GM04504 (cell line): ENCODE measurements at places on chromosomes 3 and 15.

DNA sequence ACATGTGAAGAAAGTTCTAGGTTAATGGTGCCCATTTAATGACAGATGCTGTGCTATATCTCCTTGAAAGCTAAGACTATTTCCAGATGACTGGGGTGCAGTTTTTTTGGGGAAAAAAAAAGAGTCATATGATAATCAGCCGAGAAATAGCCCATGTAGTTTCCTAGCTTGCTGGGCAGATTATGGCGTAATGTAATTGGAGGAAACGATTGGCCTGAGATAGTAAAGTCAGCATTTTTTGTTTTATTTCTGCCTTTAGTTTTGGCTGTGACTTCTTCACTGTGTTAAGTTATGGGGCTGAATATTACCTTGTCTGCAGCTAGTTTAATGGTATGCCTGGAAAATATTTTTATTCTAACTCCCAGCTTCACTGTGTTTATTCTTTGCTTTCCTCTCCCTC lies 24.0 kb downstream of the PDHB start:
- DNase-seq = no peak

DNA sequence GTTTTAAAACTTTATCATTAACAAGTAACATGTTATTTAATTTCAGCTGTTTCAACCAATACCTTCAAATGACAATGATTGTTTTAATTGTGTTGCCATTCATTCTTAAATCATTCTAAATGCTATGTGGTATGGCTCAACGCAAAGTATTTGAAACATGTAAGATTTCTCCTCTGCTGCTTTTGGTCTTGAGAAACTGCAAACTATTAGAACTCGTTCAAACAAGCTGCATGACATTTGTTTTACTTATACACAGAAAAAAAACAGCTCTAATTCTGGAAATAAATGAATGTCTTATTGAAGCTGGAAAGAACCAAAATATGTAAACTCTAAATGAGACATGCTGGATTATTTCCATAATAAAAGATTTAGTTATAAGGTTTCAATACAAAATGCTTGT lies 29.3 kb downstream of the FBN1 start:
- no peak for DNase-seq

DNA sequence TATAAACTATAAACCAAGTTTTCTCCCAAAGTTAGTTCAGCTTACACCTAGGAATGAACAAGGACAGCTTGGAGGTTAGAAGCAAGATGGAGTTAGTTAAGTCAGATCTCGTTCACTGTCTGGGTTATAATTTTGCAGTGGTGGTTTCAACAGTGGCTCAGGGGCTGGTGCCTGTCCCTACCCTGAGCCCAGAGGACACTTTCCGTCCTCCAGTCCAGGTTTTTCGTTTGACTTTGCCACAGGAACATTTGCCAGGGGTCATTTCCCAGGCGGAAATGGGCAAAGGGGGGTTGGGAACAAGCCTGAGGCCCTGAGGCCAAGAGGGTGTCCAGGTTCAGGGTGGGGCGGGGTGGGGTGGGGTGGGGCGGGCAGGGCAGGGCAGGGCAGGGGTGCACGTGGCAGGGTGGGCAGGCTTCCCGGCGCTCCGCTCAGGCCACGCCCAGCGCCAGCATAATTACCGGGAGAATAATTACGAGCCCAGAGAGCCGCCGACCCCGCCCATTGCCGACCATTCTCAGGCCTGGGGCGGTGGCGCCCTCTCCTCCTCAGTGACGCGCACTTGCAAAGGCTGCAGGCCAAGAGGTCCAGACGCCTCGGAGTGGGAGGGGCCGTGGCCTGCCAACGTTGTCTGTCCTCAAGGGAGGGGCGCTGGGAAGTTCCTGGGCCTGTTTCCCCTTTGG lies 70.4 kb downstream of the KLF13 start:
- DNase-seq = peak; percentile 44

DNA sequence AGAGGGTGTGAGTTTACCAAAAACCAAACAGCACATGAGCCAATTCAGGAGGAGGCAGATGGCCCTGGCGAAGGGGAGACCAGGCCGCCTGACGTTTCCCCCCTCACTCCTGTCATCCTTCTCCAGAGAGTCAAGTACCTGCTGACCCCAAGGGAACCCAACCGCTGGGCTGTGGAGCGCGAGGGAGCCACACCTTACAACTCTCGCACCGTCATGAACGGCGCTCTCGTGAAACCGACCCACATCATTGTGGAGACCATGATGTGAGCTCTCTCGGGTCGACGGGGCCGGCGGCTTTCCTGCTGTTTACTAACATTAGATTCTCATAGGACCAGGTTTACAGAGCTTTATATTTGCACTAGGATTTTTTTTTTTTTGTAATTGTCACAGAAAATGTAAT lies 55.4 kb downstream of the GRIP2 start:
- no peak for DNase-seq

- DNase-seq = no peak
These were observed 79.5 kb upstream of the PRR23C start for GRCh38 chr3:139124197-139124596.

- no peak for DNase-seq
These were observed 275.7 kb downstream of the SHQ1 start for GRCh38 chr3:72572489-72573007.

DNA sequence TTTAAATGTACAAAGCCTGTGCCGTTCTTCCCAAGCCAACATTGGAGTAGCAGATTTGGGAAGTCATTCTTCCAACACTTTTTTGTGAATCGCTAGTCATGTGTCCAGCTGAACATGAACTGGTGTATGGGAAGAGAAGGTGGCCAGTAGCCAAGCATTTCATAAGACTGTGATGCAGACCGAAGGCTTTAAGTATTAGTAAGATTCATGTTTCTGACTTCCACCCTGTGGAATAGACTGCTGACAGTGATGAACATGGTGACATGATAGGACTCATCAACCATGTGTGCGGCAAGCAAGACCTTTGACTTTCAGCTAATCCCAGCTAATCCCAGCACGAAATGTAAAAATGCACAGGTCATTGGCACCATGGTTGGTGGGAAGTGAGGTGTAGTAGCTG lies 48.3 kb upstream of the THSD4 start:
- no peak for DNase-seq

DNA sequence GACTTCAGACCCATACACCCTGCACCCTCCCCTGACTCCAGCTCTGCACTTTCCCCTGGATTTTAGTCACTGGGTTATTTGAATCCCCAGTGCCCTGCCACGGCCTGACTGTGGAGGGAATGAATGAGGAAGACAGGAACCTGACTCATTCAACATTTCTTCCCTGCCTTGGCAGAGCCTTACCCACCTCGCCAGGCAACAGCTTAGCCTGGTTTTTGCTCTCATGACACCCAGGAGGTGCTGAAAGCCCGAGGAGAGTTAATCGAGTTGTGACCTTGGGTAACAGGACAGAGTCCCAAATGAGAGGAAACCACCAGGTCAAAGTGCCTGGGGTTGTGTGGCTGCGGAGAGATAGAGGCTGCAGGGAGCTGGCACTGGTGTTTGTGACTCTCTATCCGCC lies 128.3 kb downstream of the SMAD6 start:
- DNase-seq = no peak

GRCh38 chr3:195196266-195196665 lies 74.7 kb downstream of the XXYLT1 start:
- DNase-seq = no peak

DNA sequence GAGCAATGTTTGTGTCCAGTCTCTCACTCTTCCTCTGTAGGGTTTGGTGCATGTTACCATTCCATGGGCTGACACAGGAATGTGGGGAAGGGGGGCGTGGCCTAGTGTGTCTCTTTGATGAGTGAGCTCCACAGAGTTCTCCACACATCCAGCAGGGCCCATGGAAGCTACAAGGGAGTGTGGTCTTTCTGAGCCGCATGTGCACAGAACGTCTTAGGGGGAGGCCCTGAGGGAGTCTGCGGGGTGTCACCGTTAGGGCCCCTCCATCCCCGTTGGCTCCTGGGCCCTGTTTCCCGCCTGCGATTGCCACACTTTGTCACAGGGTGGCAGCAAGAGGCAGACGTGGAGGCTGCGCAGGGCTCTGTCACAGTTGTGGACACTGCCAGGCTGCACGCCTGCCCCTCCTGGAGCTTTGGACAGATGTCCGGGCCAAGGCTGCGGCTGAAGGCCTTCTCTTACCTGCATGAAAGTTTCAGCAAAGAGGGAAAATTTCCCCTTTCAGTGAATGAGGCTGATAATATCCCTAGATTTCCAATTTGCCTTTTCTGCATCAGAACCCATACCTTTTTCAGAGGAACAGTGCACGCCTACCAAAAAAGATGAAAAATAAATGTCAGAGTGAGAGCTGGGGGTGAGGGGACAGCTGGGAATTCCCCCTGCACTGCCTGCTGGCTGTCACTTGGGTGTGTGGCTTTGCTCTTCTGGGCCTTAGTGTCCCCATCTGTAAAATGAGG lies 24.3 kb downstream of the CACNA2D3 start:
- DNase-seq = no peak

DNA sequence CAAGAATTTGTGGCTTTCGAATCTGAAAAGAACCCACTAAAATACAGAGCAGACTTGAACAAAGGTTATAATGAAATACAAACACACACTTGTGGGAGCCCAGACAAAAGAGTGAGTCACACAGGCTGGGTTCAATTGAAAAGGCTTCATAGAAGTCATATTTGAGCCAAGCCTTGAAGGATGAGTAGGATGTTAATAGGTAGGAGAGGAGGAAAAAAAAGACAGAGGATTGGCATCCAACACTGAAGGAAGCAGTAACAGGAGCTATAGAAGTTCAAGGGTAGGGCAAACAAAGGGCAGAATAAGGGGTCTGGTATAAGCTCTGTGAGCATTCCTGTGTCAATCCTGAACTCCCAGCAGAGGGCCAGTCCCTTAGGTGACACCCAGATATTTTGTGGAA lies 325.4 kb downstream of the FOXP1 start:
- peak; percentile 46 for DNase-seq

- no peak for DNase-seq
These were observed 183.7 kb downstream of the RPLP1 start for GRCh38 chr15:69636169-69636915.

GRCh38 chr3:187122261-187122660 lies 17.0 kb downstream of the RPL39L start:
- DNase-seq = no peak

- DNase-seq = no peak
These were observed 25.1 kb downstream of the SNX33 start for GRCh38 chr15:75672646-75673425.

- DNase-seq = no peak
These were observed 733.7 kb upstream of the CFAP20DC start for GRCh38 chr3:59783468-59783988.

DNA sequence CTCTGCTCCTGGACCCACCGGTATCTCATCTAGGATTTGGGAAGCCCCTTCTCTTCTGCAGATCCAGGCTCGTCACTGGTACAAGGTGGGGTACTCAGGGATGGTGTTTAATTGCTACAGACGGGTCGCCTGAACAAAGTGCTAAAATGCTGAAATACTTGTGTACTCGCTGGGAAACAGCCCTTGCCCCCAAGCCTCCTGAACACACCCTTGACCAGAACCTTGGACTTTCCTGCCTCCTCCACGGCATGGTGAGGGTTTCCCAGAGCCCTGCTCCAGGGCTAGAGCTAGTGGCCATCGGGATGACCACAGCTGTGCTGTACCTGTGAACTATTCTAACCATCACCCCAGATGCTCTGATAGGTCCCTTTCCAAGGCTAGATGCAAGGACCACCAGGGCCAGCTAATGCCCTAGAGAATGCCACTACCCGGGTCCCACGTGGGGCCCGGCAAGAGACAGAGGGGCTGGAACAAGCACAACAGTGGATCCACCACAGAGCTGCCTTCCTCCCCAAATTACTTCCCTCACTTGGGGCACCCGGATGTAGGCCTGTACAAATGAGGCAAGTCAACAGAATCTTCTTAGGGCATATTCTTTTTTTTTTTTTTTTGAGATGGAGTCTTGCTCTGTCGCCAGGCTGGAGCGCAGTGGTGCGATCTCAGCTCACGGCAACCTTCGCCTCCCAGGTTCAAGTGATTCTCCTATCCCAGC lies 267.3 kb downstream of the FOXP1 start:
- DNase-seq = no peak

DNA sequence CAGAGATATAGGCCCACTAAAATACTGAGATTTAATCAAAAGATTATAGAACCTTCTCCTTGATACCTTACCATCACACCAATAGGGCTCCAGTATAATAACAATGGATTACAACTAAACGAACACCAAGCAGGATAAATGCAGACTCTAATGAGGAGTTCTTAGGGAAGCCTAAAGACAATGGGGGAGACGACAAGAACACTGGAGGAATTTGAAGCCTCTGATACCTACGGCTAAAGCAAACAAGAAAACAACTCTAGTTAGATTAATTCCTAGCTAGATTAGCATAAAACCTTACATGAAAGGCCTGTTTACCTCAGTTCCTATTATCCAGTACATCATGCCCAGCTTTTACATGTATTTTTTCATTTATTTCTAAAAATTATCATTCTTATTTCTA lies 35.1 kb downstream of the NGLY1 start:
- no peak for DNase-seq

DNA sequence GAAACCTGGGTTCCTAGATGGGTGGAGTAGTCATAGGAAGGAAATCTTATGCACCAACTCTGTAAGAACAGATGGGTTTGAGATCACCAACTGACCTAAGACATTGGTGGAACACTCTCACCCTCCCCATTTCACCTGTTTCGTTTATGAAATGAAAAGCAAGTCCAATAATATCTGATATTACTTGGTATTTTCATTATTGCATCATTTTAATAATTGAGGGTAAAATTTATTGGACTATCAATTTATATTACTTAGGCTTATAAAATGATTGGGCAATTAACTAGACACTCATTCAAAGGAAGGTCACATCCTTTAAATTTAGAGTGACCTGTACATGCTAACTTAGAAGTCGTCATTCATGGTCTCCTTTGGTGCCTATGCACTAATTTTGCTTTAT lies 503.9 kb downstream of the TAFA4 start:
- no peak for DNase-seq

- DNase-seq = no peak
These were observed 30.0 kb downstream of the SLC6A11 start for GRCh38 chr3:10845839-10846656.

GRCh38 chr15:64158363-64159134 lies 4.3 kb downstream of the PPIB start:
- no peak for DNase-seq

DNA sequence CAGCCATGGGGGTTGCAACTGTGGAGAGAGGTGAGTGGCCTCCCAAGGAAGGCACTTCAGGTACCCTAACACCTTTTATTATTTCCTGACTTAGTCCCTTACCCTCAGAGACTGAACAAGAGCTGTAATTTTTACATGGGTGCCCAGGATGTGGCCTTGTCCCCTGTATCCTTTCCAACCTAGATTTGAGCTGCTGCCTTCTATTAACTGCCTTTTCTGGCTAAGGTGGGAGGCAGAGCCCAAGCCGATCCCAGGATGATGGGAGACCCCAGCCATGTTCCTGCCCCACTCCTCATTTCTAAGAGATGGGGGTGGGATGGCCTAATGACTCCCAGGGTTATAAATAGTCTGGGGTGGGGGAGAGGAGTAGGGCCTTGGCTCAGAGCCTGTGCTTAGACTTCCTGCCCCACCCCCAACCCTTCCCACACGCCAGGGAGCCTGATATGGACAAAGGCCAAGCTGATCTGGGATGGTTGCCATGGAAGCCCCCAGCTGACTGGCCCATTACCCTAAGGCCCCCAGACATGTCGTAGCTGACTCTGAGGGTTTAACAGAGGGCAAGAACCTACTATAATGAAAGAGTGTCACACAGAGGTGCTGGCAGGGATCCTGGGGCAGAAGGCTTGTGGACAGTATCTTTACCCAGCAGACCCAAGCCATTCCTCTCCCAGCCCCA lies 1.9 kb downstream of the KLHDC8B start:
- DNase-seq = no peak

- DNase-seq = no peak
These were observed 8.5 kb downstream of the PPCDC start for GRCh38 chr15:75031848-75032247.

- DNase-seq = peak; percentile 74
These were observed 106.2 kb upstream of the PLAAT1 start for GRCh38 chr3:193134856-193135255.
